ENCODE measurements at places on chromosomes 7 and 10.

- no peak for DNase-seq
Observed at GRCh38 chr7:108094346-108094745, 35.8 kb downstream of the LAMB4 start.

DNA sequence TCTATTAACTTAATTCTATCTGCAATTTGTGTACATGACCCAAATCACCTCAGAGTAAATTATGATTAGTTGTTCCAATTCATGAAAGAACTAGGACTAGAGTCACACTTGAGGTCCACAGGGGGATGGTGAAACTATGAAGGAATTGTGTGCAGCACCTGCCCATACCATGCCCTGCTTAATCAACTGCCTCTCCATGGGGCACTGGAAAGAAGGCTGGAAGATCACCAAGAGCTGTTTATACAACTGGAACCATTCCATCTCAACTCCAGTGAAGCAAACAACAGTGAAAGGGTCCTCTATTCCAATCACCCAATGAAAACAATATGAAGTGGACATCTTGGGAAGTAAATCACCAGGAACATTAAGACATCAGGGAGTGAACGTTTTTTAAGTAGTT is 98.7 kb upstream of the SEMA3D start:
- DNase-seq: no peak

GRCh38 chr10:73950155-73950948 is 39.4 kb downstream of the PLAU start:
- no peak for DNase-seq

GRCh38 chr10:49318755-49319154 is 19.8 kb downstream of the C10orf71 start:
- no peak for DNase-seq

DNA sequence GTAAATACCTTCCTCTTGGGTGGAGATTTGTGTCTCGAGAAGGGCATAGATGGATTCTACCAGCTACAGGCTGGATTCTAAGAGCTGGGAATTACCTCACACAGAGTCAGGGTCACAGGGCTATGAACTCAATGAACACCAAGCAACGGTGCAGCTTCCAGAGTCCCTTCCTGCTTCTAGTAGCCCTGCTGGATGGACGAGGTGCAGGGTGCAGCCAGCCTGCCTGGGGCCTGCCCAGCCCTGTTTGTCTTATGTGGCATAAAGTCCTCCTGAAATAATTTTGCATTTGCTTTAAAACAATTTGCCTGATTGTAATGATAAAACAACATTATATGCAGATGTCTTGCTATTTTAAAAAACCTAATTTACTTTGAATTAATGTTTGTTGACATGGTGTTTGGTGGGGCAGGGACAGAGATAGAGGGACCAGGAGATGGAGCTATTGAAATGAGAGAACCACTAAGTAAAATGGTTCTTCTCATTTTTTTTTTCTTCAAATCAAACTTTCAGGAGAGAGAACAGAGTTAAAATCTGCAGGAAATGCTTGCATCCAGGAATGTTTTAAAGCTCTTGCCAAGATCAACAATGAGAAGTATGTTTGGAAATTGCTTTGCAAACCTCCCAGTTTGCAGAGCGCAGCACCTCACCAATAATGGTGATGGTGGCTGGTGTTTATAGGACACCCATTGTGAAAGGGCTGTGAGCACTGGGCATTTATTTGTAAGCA is 305.4 kb upstream of the PODXL start:
- no peak for DNase-seq

- DNase-seq: no peak
Observed at GRCh38 chr7:16318989-16319915, 102.1 kb downstream of the CRPPA start.

GRCh38 chr7:90759710-90760109 is 163.6 kb downstream of the CDK14 start:
- no peak for DNase-seq

- DNase-seq: no peak
Observed at GRCh38 chr10:49431426-49431825, 35.5 kb upstream of the DRGX start.

DNA sequence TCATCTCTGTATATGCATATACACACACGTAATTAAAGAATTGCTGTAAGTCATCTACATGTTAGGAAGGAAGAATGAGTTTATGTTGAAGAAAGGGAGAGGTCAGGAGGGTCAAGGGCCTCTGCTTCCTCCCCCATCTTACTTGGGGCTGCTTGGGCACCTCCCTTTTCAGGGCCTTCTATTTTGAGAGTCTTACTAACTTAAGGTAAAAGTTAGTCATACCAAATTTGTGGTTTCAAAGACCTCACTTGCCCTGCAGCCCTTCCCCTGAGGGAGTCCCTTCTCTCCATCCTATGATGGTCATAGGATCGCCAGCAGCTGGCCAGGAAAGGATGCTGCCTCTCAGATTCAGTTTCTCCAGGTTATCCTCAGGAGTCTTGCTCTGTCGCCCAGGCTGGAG is 2.6 kb downstream of the PLEKHS1 start:
- DNase-seq: no peak

DNA sequence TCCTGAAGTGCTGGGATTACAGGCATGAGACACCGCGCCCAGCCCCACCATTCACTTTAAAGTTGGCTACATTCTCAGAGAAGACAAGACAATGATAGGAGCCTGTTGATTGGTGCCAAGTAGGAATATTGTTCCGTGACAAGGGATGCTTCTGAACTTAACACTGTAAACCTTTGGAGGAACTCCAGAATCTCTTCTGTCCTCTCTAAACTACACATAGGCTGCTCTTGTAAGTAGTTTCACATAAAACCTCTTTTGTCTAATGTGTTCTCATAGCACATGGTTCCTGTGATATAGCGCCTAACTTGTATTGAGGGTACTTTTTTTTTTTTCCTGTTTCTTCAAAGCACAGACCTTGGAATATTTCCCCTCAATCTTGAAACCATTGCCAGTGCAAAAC is 3.6 kb upstream of the COPG2 start:
- DNase-seq: no peak

GRCh38 chr10:380313-380940 is 245.2 kb downstream of the ZMYND11 start:
- DNase-seq: no peak

- no peak for DNase-seq
Observed at GRCh38 chr10:118764195-118764594, 9.4 kb upstream of the CACUL1 start.

DNA sequence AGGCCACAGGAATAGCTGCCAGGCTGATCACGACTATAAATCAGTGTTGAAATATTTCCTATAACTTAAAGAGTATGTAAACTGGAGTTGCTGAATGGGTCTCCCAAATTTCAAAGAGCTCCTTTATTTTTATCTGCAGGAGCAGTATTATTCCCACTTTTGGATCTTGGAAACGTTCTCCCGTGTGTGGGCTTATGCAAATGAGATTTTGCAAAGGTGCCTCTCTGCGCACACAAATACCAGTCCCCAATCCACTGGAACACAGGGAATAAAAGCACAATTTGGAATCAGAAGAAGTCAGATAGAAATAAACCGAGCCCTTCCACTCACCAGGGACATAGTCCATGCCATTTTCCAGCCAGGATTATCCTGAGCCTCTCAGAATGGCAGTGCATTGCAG is 350.2 kb upstream of the CELF2 start:
- no peak for DNase-seq

DNA sequence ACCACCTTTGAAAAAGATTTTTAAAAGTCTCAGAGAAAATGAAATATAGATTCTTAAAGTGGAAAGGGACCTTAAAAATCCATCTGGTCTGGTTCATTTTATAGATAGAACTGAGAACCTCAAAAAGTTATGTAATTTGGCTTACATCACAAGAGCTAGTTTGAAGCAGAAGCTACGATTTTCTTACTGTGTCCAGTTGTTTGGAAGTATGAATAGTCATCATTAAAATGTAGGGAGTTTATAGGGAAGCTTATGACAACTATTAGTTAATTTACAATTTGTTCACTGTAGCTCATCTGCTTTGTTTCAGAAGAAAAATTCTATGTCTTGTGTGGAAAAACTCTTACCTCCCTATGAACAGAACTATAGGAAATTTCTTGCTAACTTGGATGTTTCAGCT is 26.9 kb downstream of the ZEB1 start:
- no peak for DNase-seq

DNA sequence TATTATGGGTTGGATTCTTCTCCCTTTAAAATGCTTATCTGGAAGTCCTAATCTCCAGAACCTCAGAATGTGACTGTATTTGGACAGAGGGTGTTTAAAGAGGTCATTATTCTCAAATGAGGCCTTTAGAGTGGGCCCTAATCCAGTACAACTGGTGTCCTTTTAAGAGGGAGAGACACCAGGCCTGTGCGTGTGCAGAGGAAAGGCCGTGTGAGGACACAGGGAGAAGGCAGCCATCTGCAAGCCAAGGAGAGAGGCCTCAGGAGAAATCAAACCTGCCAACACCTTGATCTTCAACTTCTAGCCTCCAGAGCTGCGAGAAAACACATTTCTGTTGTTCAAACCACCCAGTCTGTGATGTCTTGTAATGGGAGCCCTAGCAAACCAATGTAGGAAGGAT is 235.4 kb upstream of the MYO3A start:
- no peak for DNase-seq

DNA sequence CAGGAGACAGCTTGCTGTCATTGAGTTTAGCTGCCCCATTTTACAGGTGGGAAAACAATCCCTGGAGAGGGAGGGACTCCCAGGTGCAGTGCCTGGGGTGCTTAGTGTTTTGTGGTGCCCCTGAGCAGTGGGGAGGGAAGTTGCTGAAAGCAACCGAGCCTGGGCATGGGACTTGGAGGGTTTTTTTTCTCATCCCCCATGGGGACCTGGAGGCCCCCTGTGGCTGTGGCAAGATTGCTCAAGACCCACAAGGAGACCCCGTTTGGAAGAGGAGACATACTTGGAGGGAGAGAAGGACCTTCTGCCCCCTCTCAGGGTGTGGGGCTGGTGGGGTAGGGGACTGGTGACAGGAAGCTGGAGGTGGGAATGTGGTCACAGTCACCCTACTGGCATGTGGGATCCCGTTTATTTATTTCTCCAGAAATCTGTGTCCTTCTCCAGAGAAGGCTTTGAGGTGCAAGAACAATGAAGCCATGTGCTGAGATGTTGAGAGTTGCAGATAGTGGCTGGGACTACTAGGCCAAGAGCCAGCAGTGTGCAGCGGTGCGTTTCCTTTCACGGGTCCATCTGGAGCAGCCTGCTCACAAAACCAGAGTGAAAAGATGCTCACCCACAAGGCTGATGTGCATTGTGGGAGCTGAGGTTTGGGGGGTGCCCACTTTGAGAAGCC is 21.5 kb downstream of the ZMIZ1 start:
- no peak for DNase-seq

DNA sequence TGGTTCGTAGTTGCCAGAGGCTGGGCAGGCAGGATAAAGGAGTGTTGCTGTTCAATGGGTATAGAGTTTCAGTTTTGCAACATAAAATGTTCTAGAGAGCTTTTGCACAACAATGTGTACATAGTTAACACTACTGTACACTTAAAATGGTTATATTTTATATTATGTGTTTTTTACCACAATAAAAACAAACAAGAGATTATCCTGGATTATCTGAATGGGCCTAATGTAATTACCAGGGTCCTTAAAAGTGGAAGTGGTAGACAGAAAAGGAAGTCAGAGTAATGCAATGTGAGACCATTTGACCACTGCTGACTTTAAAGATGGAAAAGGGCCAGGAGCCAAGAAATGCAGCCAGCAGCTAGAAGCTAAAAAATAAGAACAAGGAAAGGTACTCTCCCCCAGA is 159.7 kb downstream of the SGMS1 start:
- no peak for DNase-seq

DNA sequence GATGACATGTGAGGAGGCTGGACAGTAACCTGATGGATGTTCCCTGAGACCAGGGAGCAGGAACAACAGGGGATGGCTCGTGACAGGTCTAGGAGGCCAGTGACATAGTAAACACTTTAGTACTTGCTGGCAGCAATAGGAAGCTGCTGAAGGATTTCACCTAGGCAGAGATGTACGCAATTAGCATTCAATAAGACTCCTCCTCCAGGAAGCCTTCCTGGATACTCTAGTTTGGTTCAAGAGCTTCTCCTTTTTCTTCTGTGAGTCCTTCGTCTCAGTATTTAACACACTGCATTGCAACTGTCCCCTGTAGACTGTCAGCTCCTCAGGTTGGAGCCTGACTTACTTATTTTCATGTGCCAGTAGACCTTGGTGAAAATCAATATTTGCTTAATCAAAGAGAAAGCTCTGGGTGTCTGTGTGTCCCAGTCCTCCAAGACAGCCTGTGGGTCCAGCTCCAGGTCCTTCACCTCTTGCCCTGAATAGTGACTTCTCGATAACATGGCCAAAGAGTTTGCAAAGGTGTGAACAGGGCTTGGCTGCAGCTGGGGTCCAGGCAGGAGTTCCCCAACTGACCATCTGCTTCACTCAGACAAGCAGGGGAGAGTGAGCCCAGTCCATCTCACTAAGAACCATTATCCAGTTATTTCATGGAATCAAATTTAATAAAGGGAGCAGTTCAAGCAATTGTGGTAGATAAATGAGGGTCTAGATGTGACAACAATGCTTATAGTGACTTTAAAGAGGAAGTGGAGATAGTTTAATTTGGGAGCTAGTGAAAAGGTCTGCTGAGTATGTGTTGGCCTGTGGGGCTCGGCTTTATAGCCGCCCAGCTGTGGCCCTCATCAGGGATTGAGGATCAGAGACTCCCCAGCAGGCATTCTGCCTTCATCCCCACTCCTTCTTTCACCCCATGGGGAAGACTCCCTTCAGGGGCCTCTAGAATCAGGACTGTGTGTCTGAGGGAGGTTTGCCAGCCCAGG is 9.4 kb downstream of the TMEM273 start:
- DNase-seq: peak; percentile 22

GRCh38 chr7:134140889-134141867 is 14.0 kb downstream of the LRGUK start:
- DNase-seq: peak; percentile 74

DNA sequence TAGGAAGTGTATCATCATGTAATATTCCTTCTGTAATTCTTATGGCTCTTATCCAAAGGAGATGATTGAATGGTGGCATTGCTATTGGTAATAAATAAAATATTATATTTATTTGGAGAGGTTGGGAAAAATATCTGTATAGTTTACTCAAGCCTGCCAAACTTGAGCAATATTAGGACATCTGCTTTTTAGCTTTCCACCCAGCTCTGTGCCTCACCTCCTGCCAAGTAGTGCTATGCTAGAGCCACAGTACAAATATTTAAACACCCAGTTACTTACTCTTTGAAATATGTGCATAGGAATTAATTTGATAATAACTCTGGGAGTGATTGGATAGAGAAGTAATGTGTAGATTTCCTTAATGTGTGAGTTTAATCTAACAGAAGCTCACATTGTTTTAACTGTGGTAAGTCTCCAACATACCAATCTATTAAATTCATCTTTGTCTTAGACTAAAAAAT is 129.2 kb downstream of the BBS9 start:
- DNase-seq: no peak

DNA sequence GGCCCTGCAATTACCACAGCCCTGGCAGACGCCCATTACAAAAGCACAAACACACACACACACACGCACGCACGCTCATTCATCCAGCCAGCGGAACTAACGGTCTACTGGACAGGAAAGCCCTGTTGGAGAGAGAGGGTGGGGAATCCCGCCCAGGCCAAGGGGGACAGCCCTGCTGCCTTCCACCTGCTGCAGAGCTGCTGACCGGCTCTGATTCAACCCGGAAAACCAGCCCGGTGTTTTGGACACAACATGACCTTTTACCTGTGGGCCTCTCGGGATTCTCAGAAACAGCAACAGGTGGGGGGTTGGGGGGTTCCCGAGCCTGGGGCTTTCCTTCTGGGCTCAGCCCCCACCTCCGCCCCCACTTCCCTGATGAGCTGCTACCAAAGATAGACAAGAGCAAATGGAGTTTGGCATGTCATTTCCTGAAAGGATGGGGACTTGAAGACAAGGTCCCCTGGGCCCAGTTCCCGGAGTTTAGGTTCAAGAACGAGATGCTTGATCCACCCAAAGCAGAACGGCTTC is 18.5 kb upstream of the SERPINE1 start:
- peak; percentile 81 for DNase-seq

GRCh38 chr7:98077762-98078161 is 28.9 kb upstream of the LMTK2 start:
- DNase-seq: no peak
